ENCODE measurements at places on chromosomes 6 and 20. TPM values are rescaled to one million over a fixed set of nuclear protein-coding genes. Genes with fewer than 3 reads are reported as not detected.

Gene LRRC73
- 0.28 TPM for total RNA-seq

Gene CRISP3
- 0.80 TPM for total RNA-seq

GRCh38 chr6:112770308-112770707, 423.2 kb downstream of the RFPL4B start:
- DNase-seq = no peak

Gene RAB5IF
- 112 TPM for total RNA-seq

DNA sequence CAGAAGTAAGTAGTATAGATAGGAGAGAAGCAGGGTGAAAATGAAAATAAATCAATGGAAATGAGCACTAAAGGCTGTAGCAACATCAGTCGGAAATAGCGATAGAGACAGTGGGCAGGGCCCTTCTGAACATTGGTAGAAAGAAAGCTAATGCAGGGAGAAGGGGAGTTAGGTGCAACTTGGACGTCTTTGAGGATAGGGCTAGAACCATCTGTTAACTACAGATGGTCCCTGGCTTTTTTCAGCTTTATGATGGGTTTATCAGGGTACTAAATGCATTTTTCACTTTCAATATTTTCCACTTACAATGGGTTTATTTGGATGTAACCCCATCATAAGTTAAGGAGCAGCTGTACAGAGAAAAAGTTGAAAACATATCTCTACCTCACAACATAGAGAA, 72.8 kb upstream of the CNR1 start:
- no peak for DNase-seq

GRCh38 chr20:53676519-53676822, 82.8 kb upstream of the ZNF217 start:
- no peak for DNase-seq

- DNase-seq = no peak
Observed at GRCh38 chr6:130140084-130140483, 82.7 kb downstream of the SAMD3 start.

- DNase-seq = no peak
Observed at GRCh38 chr6:81731814-81732213, 20.7 kb downstream of the TENT5A start.

Gene HUS1B
- 0.72 TPM for total RNA-seq

DNA sequence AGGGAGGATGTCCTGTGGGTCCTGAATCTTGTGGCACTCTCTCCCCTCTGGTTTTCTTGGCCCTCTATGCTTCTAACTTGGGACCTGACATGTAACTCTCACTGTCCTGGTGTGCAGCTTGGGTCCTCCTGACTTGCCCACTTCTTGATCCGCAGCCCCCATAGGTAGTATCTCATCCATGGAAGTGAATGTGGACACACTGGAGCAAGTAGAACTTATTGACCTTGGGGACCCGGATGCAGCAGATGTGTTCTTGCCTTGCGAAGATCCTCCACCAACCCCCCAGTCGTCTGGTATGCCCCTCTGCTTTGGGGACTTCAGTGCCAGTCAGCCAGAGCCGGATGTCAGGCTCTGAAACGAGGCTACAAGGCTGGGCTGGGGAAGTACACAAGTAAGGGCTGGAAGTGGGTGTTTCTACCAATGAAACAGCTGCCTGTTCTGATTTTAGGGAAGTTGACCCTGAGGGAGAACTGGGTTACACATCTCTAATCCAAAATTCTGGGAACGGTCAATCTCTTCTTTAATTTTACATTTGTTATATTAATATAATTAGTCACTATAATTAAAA, 641 bp downstream of the DBNDD2 start:
- DNase-seq = no peak

DNA sequence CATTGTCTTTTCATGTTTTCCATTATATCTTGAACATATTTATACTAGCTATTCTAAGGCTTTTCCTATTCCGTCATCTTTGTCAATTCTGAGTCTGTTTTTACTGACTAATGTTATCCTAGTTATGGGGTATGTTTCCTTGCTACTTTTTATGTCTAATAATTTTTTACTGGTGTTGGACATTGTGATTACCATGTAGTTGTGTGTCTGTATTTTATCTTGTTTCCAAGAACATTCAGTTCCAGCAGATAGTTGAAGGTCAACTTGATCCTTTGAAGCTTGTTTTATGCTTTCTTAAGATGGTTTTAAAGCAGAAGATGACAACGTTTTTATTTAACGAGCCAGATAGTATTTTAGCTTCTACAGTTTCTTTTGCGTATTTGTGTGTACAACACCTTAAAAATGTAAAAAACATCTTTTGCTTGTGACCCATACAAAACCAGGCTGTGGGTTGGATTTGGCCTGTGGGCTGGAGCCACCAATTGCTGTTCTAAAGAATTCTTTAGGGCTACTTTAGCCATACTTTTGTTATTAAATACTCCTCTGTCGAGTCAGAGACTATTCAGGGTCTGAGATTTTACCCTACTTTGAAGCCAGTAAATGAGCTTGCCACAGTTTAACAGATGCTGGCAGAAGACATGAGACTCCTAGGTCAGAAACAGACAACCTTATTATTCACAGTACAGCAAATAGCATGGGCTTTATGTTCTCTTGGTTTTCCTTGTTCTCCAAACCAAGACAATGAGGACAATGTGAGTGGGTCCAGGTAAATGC, 38.7 kb upstream of the REV3L start:
- no peak for DNase-seq

DNA sequence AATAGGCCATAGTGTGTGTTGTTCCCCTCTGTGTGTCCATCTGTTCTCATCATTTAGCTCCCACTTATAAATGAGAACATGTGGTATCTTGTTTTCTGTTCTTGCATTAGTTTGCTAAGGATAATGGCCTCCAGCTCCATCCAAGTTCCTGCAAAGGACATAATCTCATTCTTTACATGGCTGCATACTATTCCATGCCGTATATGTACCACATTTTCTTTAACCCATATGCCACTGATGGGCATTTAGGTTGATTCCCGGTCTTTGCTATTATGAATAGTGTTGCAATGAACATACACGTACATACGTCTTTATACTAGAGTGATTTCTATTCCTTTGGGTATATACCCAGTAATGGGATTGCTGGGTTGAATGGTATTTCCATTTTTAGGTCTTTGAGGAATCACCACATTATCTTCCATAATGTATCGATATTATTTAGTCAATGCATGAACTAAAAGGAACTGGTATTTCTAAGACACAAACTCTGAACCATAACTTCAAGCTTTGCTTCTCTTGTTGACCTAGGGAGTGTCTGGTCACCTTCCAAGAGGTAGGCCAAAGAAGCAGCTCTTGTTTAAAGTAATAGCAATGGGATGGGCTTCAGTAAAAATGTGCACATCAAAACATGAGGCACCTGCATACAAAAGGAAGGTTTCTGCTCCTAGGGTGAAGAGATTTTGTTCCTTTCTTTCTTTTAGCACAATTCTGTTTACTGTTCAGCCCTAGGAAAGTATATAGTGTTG, 343.0 kb upstream of the ARID1B start:
- DNase-seq = no peak

- DNase-seq = no peak
Observed at GRCh38 chr6:18585032-18585573, 198.0 kb downstream of the RNF144B start.

Gene ETV7
- not detected for total RNA-seq

Gene RHAG
- total RNA-seq = 0.46 TPM

Gene APOM
- total RNA-seq = 0.92 TPM

GRCh38 chr20:49612127-49612738, 44.3 kb upstream of the PTGIS start:
- no peak for DNase-seq

Gene SLC22A16
- 0.54 TPM for total RNA-seq

- no peak for DNase-seq
Observed at GRCh38 chr6:161169035-161169434, 104.8 kb downstream of the AGPAT4 start.

- DNase-seq = no peak
Observed at GRCh38 chr6:132167929-132168892, 217.0 kb upstream of the CCN2 start.

DNA sequence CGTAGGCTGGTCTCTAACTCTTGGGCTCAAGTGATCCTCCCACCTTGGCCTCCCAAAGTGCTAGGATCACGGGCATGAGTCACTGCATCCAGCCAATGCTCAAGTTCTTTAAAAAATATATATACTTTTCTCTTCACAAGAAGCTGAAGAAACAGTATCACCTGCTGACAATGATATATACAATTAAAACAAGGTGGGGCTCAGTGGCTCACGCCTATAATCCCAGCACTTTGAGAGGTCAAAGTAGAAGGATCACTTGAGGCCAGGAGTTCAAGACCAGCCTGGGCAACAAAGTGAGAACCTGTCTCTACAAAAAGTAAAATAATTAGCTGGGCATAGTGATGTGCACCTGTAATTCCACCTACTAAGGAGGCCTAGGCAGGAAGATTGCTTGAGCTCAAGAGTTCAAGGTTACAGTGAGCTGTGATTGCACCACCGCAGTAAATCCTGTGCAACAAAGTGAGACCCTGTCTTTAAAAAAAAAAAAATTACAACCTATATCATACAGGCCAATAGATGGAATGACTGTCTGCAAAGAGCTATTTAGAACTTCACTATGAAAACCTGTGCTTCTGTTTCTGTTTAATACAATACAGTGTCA, 36.4 kb downstream of the MBOAT1 start:
- no peak for DNase-seq

GRCh38 chr20:47583551-47583950, 81.9 kb downstream of the NCOA3 start:
- no peak for DNase-seq

Gene SIRPB1
- total RNA-seq = not detected
